K562 (cell line): ENCODE measurements at places on chromosomes 11 and 22.

GRCh38 chr11:72328366-72329224 is 84.6 kb upstream of the PHOX2A start:
- no peak for DNase-seq

GRCh38 chr22:17578136-17578754 is 14.9 kb downstream of the SLC25A18 start:
- no peak for DNase-seq

GRCh38 chr22:29877620-29878019 is 5.4 kb upstream of the MTMR3 start:
- no peak for DNase-seq

DNA sequence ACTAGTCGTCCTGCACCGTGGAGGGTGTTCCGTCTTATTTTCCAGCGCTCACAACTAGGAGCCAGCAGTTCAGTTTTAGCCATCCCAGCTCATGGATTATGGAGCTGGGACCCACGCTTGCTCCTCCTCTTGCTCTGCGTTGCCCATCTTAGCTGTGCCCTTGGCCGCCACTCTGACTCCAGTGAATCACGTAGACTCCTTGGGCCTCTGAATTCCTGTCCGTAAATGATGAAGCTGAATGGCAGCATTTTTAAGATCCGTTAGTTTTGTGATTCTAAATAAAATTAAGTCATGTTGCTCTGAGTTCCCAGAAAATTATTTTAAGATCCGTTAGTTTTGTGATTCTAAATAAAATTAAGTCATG is 23.8 kb downstream of the BCR start:
- no peak for DNase-seq

- no peak for DNase-seq
Observed at GRCh38 chr22:25554689-25555088, 9.8 kb upstream of the GRK3 start.

- DNase-seq, result no peak
Observed at GRCh38 chr11:73410627-73411026, 34.4 kb downstream of the RELT start.

GRCh38 chr11:111527279-111527678 is 12.7 kb downstream of the HOATZ start:
- no peak for DNase-seq

- DNase-seq, result no peak
Observed at GRCh38 chr11:43585877-43586608, 94.5 kb upstream of the HSD17B12 start.

GRCh38 chr11:78613378-78613813 is 38.7 kb upstream of the NARS2 start:
- DNase-seq, result no peak
